ENCODE measurements at places on chromosomes 5 and 9.

DNA sequence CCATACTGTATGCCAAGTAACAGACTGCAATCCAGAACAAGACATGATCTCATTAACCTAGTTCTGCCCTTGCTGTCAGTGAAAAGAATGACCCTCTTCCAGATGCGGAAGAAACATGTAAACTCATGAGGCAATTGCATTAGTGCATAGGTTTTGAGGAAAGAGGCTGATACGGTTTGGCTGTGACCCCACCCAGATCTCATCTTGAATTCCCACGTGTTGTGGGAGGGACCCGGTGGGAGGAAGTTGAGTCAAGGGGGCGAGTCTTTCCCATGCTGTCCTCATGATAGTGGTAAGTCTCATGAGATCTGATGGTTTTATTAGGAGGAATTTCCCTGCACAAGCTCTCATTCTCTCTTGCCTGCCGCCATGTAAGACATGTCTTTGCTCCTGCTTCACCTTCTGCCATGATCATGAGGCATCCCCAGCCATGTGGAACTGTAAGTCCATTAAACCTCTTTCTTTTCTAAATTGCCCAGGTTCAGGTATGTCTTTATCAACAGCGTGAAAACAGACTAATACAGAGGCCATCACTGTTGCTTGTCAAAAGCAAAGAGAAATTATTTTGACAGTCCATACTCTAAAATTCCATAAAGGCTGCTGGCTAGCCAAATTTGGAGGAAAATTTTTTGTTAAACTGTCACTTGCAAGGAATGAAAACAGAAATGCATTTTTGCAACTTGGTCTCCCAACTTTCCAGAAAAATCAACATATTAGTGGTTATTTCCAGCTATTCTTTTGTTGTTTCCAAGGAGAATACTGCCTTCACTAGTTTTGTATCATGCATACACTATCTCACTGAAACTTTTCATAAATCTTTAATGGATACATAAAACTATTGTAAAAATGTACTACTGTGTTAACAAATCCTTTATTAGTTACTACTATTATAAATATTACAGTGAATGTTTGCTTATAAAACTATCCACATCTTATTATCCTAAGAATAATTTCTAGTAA is 3.2 kb upstream of the ARL15 start:
- no peak for DNase-seq

GRCh38 chr5:154712518-154713437 is 42.4 kb upstream of the LARP1 start:
- no peak for DNase-seq

- DNase-seq, result no peak
These were observed 37.3 kb downstream of the PALM2AKAP2 start for GRCh38 chr9:109817146-109817845.

- no peak for DNase-seq
These were observed 49.4 kb upstream of the EBF1 start for GRCh38 chr5:159149085-159149484.

GRCh38 chr9:24801344-24801743 is 255.6 kb upstream of the IZUMO3 start:
- DNase-seq, result no peak

- DNase-seq, result peak; percentile 48
These were observed 16.7 kb upstream of the IL13 start for GRCh38 chr5:132641241-132641723.

- DNase-seq, result no peak
These were observed 23.0 kb upstream of the LHFPL2 start for GRCh38 chr5:78671609-78672008.

- DNase-seq, result peak; percentile 61
These were observed 353 bp upstream of the PAX5 start for GRCh38 chr9:37034305-37034937.

- no peak for DNase-seq
These were observed 58.5 kb downstream of the ALDH1A1 start for GRCh38 chr9:72894342-72894741.

DNA sequence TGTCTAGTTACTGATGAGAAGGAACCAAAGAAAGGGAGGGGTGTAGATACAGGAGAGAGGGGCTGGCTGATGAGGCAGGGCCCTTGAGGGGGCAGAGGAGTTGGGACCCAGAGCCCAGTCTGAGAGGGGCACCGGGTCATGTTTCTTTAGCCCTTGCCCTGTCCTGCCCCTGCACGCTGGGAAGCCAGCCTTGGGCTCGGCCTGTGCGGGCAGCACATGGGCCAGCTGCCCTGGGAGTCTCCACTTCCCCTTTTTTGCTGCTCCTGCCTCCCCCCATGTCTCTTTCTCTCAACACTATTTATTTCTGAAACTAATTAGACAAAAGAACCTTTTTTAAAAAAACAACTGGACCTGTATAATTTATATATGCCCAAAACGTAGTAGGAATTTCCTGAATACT is 20.5 kb downstream of the MVB12B start:
- DNase-seq, result no peak

DNA sequence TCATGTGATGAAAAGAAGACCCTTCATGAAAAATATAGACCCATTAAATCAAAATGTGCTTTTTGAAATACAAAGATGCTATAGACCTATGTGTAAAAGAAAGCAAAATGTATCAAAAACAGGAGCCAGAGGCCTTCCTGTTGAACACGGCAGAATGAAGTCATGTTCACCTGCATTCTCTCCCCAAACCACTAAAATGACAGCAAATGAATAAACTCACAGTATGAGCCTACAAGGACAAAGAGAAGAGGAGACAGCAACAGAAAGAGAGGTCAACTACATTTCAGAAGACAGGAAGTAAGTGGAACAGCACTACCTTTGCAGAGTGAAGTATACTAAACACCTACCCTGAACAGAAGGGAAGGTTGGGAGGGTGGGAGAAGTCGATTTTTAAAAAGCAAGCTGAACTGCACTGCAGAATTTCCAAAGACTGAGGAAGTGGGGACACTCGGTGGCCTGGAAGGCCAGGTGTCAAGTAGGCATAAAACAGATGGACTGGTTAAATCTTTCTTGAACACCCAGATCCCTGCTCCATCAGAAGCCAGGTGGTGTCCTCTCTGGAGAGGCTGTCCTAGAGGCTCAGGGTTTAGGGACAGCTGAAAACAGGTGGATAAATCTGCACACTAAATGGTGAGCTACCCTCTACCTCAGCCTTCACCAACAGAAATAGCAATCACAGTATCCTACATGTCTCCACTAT is 48.9 kb downstream of the MED27 start:
- DNase-seq, result no peak

DNA sequence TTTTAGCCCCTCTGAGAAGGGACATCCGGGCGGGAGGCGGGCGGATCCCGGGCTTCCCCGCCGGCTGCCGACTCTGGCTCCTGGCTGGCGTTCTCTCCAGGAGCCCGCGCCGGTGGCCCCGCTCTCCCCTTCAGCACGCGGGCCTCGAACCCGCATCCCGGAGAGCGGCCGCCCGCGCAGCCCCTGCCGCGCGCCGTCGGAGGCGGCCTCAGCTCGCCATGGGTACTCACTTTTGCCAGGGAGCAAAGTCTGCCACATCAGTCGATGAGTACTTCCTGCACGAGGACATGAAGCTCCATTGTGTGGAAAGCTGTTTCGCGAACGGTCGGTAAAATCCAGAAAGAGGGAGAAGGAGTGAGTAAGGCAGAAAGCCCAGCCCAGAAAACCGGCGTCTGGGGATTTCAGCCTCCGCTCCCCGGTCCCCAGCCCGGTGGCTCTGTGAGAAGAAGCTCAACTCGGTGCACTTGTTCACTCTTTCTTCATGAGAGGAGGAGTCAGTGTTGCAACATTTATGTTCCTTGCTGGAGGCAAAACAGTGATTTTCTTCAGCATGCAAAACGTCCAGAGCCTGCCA is at the start of gene PRLR:
Gene PRLR (minus strand): TSS at position 450 of the 574 bp plus-strand sequence. CDS start 140,867 bp downstream, outside the sequence.
- DNase-seq, result peak; percentile 5

DNA sequence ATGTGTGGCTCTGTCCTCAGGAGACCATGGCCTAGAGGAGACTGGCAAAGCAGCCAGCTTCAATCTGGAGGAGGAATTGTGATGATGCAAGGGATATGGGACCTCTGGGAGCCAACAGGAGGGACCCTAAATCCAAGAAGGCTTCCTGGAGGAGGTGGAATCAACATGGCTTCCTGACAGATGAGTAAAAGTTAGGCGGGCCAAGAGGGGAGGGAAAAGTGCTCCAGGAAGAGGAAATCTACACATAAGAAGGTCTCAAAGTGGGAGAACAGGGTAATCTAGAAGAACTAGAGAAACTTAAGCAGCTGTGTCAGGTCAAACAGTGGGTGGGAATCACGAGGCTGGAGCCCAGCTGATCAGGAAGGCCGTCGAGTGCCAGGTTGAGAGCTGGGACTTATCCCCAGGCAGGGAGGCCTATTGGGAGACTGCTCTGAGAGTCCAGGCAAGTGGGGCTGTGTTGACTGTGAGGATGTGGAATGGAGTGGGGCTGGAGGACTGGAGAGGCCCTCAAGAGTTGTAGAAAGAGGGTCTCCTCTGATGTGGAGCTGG is 119.1 kb downstream of the C9orf50 start:
- no peak for DNase-seq

DNA sequence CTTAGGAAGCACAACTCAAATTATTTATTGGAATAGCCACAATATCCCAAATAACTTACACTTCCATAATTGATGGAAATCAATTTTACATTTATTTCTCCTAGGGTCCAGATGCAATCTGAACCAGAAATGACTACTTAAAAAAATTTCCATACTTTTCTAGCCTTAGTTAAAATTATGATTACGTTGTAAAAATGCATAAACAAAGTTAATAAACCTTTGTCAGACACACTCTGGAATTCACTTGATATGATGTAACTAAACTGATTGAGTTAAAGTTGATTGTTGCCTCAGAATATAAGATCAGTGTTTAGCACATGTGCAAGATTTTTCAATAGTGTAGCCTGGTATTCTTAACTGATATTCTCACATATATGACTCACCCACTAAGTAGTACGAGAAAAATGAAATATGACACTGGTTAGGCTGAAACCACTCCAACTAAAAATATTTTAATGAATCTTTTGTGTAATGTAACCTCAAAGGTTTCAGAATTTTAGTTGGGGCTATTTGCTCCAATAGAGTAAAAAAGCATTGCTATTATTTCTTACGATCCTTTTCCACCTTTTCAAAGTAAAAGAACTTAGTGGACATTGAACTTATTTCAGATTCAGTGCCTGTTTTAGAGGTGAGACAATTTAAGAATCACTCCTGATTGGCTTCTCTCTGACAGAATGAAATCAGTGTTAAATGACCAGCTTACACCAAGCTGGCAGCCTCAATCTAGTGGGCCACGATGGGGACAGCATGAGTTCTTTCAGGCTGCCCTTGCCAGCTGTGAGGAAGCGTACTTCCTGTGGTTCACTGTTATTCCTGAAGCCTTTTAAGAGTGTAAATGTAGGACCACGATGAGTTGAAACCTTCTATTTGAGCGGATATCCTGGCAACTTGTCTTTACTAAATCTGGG is 277.2 kb upstream of the CDH9 start:
- DNase-seq, result no peak

GRCh38 chr5:91486638-91487037 is 103.5 kb upstream of the ARRDC3 start:
- no peak for DNase-seq

- DNase-seq, result no peak
These were observed 39.6 kb downstream of the SLC38A9 start for GRCh38 chr5:55672477-55672911.

- no peak for DNase-seq
These were observed 190.8 kb downstream of the AUH start for GRCh38 chr9:91170951-91171350.

GRCh38 chr5:43685252-43685950 is 82.4 kb downstream of the NNT start:
- no peak for DNase-seq

- no peak for DNase-seq
These were observed 688 bp downstream of the SNX24 start for GRCh38 chr5:122846051-122846550.

DNA sequence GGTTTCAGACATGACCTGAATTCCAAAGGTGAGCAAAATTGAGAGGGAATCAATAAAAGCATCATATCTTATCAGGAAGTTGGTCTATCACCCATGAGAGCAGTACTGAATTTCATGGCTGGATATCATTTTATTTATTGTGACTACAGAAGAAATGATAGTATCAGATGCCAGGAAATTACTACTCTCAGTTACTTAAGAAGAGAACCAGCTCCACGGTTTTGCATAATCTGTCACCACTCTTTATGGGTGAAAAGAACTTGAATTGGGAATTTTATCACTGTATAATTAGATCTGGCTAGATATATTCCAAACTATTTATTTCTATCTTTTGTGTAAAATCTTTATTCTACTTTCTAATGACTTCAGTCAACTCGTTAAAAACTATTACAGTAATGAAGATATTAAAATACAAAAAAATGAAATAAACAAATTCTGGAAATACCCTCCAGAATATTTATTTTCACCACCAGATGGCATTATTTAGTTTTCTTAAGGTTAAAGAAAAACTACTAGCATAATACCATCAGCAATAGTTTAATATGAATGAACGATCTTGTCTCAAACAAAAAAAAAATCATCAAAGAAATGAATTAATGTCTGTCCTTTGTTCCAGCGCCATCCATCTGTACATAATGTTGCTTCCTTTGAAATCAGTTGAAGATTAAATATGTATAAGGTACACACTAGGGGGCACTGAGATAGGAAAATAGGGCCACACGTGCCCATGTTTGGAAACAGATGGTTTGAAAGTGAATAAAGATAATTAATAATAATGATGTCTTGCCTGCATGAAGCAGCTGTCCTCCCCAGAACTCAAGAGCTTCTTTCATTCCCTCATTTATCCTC is 84.7 kb upstream of the SLCO6A1 start:
- no peak for DNase-seq

DNA sequence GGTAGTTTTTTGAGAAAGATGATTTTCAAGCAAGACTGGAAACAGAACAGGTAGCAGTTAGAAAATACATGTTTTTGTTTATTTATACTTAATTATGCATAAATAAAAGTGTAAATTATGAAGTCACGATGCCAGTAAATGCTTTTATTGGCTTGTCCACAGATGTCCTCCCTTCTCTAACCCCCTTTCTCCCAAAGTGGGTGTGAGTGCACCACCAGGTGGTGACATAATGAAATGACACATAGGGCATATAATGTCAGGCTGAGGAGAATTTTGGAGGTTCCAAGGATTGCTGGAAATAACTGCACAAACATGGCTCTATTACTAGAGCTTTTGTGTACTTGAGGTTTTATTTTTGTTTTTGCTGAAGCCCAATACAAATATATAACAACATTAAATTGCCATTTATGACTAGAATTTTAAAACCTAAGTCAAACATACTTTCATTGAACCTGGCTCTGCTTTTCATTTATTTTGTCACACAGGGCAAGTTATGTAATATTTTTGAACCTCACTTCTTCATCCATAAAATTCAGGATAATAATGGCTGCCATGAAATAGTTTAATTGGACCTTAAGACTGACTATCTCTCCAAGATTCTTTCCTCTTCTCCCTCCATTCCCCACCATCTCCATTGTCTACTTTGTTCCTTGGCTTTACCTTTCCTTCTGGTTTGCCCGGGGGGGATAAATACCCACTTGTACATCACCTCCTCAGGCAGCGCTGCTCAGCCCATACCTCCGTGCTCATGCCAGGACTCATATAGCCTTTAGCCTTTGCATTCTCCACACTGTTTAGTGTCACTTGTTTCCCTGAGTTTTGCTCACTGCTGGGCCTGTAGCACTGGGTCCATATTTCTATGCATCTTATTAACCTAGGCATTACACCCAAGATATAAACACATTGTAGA is 168.8 kb downstream of the PDE4D start:
- DNase-seq, result peak; percentile 35

GRCh38 chr9:72022841-72023240 is 37.6 kb downstream of the C9orf57 start:
- DNase-seq, result no peak

- DNase-seq, result peak; percentile 73
These were observed 47.8 kb downstream of the ANXA2R start for GRCh38 chr5:42992088-42992879.
